Ecto neural progenitor cell (in vitro differentiated cells): ENCODE measurements at places on chromosomes 2 and 18.

- DNase-seq, result no peak
These were observed 321.8 kb upstream of the SPRED2 start for GRCh38 chr2:65754219-65754618.

DNA sequence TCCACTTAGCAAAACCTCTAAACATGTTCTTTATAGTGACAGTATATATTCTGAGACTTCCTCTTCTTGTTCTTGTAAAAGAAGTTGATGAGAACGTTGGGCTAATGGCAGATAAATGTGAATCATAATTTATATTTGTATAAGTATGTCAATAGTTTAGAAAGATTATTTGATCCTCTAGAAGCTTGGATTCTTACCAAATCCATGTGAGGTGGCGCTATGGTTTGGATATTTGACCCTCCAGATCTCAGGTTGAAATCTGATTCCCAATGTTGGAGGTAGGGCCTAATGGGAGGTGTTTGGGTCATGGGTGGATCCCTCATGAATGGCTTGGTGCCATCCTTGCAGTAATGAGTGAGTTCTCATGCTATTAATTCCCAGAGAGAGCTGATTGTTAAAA, 29.8 kb upstream of the SCN1A start:
- DNase-seq, result no peak

DNA sequence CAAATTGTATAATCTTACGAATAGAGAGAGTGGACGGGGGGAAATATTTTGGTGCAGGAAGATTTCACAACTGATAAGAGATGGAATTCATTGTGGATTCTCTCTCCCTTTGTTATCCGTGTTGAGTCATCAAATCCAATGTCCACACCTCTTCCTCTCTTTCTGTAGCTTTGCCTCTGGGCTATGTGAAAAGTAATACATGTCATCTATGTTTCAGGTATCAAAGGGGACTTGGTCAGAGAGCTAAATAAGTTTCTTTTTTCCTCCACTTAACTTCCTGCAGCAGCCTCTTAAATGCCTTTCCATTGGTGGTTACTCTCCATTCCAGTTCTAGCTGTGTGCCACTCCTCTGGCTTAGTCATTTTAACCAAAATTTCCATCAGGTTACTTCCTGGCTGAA, 169.3 kb upstream of the NXPH2 start:
- DNase-seq, result no peak

DNA sequence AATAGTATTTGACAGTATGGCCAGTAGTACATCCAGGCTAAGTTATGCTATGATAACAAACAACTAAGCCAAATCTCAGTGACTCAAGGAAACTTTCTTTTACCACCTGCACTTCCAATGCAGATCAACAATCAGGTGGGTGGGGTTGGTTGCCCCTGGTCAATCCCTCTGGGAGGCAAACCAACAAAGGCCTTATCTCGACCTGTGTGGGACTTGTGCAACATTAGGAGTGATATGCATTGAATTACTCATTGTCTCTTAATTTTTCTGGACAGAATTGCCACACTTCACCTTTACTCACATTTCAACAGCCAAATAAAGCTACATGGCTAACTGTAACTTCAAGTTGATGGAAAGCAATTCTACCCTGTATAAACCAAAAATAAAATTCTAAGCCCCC, 1049.3 kb upstream of the CDH2 start:
- DNase-seq, result no peak

- no peak for DNase-seq
These were observed 369.4 kb upstream of the CYRIA start for GRCh38 chr2:17035010-17035409.

GRCh38 chr2:179862898-179863458, 1.6 kb upstream of the ZNF385B start:
- no peak for DNase-seq

GRCh38 chr2:20635113-20635510, 15.8 kb downstream of the HS1BP3 start:
- DNase-seq, result no peak

DNA sequence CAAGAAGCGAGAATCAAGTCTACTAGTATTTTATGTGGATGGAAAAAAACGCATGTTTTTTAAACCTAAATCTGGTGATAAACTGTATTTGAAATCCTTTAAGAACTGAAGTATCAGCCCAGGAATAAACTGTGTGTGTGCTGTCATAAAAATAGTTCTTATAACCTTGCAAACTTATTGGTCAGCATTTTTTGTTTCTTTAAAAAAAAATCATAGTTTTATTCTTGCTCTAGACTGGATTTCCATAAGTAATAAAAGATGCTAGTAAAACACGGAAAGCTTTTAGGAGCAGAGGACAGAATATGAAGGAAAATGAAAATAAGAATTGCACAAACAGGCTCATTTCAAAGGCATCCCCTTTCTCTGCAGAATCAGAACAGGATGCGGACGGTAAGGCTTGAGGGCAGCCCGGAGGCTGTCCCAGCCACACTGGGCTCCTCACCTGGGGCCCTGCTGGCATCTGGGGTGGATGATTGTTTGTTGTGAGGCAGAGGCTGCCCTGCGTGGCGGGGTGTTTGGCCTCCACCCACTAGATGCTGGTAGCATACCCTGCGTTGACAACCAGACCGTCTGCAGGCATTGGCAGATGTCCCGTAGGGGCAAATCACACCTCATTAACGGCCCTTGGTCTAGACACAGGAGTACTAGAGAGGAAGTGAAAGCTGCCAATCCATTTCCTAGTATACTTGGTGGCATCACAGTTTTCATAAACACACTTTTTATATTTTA, 52.5 kb downstream of the MBP start:
- no peak for DNase-seq

- DNase-seq, result peak; percentile 93
These were observed 248.5 kb downstream of the CDH20 start for GRCh38 chr18:61581578-61582201.

DNA sequence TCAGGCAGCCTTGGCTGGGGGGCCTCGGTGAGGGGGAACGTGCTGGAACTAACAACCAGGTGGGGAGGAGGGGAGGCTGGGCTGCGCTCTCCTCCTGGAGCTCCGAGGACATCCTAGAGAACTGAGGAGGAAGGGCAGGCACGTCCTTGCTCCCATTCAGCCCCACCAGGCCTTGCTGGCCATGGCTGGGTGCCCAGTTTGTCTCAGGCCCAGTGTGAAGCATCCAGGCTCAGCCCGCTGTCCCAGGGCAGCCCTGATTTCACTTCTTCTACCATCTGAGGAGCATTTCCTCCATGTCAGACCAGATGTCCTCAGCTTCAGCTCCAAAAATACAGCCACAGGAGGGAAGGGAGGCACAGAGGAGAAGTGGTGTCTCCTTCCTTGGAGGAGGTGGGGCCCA, 125.4 kb downstream of the CELF4 start:
- DNase-seq, result no peak

DNA sequence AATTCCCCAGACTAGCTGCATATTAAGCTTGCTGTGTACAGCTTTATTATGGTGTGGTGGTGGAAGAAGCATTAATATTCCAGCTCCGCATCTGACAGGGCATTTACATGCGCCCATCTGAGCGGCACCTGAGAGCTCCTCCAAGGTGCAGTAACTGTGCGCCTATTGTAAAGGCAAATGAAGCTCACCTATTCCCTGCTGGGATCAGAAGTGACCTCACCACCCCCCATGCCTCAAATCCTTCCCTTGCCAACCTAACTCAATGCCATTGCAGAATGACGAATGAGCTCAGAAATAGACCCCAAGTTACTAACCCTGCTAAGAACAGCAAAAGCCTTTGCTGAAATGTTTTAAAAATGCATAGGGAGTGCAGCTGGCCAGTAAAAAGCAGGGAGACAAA, 14.3 kb downstream of the BCL11A start:
- DNase-seq, result no peak

DNA sequence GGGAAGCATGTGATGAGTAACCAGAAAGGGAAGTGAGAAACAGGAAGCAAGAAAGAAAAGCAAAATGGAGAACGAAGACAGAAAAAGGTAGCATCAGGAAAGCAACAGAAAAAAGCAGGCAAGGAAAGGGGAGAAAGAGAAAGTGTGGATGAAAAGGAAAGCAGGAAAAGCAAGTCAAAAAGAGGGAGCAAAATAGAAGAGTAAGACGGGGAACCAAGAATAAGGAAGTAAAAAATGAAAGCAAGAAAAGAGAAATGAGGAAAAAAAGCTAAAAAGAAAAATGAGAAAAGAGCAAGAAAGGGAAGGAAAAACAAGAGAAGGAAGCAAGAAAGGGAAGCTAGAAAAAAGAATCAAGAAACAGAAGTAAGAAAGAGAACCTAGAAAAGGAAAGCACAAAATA, 242.3 kb upstream of the NCKAP5 start:
- DNase-seq, result no peak

DNA sequence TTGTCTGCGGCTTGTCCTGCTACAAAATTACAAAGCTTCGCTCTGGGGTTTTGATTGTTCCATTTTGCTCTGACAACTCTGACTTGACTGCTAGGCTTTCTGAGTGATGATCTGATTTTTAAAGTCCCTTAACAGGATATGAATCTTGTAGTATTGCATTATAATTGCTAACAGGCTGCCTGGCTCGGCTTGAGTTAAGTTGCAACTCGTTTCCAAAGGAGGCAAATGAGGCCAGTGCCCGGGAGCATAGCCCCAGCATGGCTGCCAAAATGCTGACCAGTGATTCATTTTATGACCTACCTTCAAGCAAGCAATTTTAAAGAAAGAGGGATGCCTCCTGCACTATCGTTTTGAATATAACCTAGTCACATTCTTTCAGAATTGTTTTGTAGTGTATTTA, 135.4 kb downstream of the COL6A3 start:
- DNase-seq, result no peak

DNA sequence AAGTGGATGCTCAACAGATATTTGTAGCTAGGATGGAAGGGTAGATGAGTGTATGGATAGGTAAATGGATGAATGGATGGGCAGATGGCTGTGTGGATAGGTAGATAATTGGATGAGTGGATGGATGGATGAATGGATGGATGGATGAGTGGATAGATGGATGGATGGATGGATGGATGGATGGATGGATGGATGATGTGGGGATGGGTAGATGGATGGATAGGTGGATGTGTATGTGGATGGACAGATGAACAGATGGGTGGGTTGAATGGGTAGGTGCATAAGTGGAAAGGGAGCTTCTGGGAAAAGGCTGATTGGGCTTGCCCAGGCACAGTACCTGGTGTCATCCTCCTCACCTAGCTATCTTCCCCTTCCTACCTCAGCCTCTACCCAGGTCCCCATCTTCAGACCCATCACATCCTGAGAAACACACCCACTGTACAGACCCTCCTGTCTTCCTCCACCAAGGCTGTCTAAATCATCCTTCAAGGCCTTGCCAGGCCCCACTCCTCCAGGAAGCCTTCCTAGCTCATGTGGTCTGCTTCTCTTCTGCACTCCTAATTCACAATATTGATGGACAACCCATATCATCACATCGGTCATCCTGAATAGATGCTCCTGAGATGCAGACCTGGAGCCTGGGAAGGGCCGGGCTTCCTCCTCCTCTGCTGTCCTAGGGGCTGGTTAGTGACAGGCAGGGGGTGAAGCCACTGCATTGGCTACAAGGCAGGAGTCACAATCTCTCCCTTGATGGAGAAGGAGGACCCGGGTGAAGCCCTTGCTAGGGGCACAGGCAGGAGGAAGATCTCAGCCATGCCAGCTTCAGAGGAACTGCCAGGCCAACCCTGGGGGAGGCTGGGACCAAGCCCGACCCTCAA, 49.4 kb downstream of the SMAD7 start:
- DNase-seq, result peak; percentile 34

- DNase-seq, result no peak
These were observed 4.8 kb downstream of the TNFRSF11A start for GRCh38 chr18:62329691-62330454.

GRCh38 chr2:137115081-137115794, 349.9 kb downstream of the THSD7B start:
- no peak for DNase-seq

- DNase-seq, result no peak
These were observed 869 bp downstream of the STARD7 start for GRCh38 chr2:96207774-96208142.

GRCh38 chr2:211599146-211599545, 939.5 kb downstream of the ERBB4 start:
- no peak for DNase-seq

DNA sequence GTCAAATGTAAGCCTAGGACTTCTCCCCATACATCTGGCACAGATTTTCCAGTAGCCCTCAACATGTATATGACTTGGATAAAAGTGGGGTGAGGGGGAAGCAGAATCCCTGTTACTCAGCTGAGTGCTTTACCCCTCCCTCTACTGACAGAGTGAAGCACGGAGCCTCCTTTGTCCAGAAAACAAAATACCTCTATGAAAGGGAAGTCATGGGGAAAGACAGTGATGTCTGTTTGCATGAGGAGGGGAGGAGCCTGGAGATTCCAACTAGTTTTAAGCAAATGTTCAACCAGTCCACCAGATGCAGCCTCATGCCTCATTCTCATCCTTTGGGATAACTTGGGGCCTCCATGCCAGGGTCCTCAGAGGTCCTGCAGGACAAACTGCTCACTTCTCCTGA, 203.9 kb downstream of the SMAD2 start:
- DNase-seq, result no peak

DNA sequence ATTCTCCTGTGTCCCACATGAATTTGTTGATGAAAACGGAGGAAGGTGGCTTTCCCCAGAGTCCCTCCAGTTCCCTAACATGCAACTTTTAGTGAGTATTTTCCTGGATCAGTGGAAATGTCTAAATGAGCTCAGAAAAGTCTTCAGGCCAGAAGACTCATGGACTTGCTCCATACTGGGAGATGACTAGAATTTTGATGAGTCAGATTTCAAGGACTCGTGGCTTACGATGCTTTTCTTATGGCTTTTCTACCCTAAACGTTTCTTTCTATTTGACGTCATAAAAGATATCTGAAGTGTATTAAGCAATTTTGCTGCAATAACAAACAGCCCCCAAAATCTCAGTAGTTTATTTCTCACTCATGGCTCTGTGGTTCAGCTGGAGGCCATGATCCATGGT, 397.6 kb downstream of the FBXO15 start:
- DNase-seq, result no peak

DNA sequence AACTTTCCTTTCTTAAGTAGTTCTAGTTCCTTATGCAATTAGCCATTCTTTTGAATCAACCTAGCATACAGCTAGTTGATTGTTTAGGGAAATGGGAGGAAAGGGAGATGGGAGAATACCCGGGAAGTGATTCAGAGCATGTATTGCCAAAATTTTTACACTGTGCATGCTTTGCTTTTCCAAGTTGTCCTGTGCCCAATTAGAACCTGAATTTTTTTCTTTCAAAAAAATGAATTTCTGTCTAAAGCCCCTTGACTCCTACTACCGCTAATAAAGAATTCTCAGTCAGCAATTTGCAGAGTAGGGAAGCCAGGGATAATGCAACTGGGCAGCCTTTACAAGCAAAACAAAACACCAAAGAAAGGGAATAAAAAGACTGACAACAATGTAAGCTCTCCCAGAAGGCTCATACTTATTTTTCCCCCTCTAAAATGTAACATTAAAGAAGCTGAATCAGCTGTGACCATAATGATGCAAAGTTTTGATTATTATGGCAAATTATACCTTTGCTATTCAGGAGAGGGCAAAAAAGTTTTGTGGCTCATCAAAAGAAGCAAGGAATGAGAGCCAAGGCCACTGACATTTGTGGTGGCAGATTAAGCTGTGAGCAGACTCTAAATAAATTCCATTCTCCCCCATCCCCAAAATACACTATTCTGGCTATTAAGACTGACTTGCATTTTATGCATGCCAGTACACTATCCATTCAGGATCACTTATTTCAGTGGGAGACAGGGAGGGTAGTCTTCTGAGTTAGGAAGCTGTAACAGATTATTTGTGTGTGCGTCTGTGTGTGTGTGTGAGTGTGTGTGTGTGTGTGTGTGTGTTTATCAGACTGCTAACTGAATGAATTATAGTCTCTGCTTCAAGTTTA, 174.3 kb downstream of the ERBB4 start:
- DNase-seq, result no peak

- DNase-seq, result no peak
These were observed 1.7 kb upstream of the SERPINB10 start for GRCh38 chr18:63906056-63906455.
